Muscle of back (tissue), 13 donors: ENCODE measurements at places on chromosomes 2 and 18. TPM values are rescaled to one million over a fixed set of nuclear protein-coding genes. Genes with fewer than 3 reads are reported as not detected.

FBLN7 gene
- polyA plus RNA-seq: 11.6 TPM

AAMP gene
- 71.1 TPM for polyA plus RNA-seq

NLRC4 gene
- 1.2 TPM for polyA plus RNA-seq

RGPD4 gene
- polyA plus RNA-seq: 0.13 TPM

CYS1 gene
- polyA plus RNA-seq: 5.3 TPM

RSAD2 gene
- 2.3 TPM for polyA plus RNA-seq

GNLY gene
- polyA plus RNA-seq: 0.50 TPM

GNAL gene
- polyA plus RNA-seq: 1.8 TPM

CDK5R2 gene
- not detected for polyA plus RNA-seq

TSHZ1 gene
- 26.7 TPM for polyA plus RNA-seq

RTP5 gene
- not detected for polyA plus RNA-seq

CCDC85A gene
- 2.7 TPM for polyA plus RNA-seq

GPR45 gene
- not detected for polyA plus RNA-seq

CNDP1 gene
- 0.31 TPM for polyA plus RNA-seq

BOLL gene
- 2.0 TPM for polyA plus RNA-seq

MOCOS gene
- polyA plus RNA-seq: 0.24 TPM

CPS1 gene
- polyA plus RNA-seq: 2.0 TPM

ALKAL2 gene
- polyA plus RNA-seq: 0.83 TPM

SLC14A1 gene
- 1.6 TPM for polyA plus RNA-seq

COL4A4 gene
- 0.10 TPM for polyA plus RNA-seq

TEX44 gene
- not detected for polyA plus RNA-seq

C1GALT1C1L gene
- 1.1 TPM for polyA plus RNA-seq

REG3G gene
- polyA plus RNA-seq: not detected

KCNK3 gene
- polyA plus RNA-seq: 1.1 TPM

SERPINB4 gene
- polyA plus RNA-seq: not detected

MAP4K4 gene
- 149 TPM for polyA plus RNA-seq

UGT1A10 gene
- polyA plus RNA-seq: not detected

MYO1B gene
- polyA plus RNA-seq: 105 TPM

CD302 gene
- polyA plus RNA-seq: 19.0 TPM

SIX3 gene
- not detected for polyA plus RNA-seq
